ENCODE measurements at places on chromosomes 16 and 17.

DNA sequence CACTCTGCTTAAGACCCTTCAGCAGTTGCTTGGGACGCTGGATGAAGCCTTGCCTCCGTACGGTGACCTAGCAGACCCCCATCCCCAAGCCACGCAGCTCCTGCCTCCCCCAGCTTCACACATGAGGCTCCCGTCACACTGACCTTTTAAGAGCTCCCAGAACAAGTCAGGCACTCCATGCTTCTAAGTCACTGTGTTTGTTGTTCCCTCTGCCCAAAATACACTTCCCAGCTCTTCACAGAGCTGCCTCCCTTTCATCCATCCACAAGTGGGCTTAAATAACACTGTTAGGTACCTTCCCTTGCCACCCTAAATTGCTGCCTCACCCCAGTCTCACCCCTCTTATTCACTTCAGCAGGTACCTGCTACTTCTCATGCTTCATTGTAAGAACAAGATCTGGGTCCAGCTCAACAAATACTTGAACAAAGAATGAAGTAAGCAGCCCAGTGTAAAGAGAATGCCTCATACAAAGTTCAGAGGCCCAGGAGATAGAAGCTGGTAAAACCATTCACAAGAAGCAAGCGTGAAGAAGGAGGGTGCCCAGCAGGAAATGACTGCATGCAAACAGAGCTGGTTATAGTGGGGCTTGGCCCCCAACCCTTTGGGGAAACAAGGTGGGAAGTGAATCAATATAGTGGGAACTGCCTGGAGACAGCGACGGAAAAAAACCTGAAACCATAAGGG, 5.8 kb downstream of the ZC3H7A start:
- no peak for DNase-seq

DNA sequence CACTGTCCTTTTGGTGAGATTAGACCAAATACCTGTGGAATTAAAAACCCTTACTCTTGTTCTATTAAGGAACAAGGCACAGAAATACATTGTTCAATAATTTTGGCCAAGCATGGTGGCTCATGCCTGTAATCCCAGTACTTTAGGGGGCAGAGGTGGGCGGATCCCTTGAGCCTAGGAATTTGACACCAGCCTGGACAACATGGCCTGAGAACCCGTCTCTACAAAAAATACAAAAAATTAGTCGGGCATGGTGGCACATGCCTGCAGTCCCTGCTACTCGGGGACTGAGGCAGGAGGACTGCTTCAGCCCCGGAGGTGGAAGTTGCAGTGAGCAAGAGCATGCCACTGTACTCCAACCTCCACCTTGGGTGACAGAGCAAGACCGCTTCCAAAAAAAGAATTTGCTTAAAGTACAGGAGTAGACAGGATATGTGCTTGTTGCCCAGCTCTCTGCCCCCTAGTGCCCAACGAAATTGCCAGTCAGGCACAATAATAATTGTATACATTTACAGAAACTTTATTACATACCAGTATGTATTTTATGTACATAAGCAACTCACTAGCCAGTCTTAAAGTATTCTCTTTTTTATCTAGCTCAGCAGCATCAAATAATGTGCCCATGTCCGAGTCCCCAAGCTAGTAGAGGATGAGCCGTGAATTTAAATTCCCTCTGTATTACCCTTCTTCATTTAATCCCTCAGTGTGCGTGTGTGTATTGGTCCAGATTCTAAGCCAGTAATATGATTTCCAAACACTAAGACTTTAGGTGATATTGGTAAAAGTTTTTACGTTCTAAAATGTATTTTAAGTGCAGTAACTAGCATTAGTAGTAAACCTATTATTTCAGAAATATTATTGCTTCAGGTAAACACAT, 1.4 kb downstream of the THUMPD1 start:
- no peak for DNase-seq

GRCh38 chr17:75564195-75564594, 23.4 kb upstream of the MYO15B start:
- no peak for DNase-seq

- no peak for DNase-seq
Observed at GRCh38 chr17:65017207-65017774, 39.2 kb downstream of the GNA13 start.

DNA sequence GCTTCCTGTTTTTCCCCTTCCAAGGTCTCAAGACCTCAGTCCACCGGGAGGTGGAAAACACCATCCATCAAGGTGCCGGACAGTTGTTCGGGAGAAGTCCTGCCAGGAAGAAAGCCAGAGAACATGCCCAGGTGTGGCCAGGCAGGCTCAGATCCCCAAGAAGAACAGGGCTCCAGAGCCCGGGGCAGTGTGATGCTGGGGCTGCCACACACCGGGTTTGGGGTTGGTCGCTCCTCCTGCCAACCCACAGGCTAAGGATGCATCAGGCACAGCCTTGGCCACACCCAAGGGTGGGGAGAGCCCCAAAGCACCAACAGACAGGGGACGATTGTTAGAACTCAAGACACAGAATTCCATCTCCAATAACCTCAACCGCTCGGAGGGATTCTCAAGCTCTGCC, 19.7 kb downstream of the ZFHX3 start:
- no peak for DNase-seq

GRCh38 chr17:62919388-62919787, 46.6 kb upstream of the TANC2 start:
- DNase-seq = no peak

DNA sequence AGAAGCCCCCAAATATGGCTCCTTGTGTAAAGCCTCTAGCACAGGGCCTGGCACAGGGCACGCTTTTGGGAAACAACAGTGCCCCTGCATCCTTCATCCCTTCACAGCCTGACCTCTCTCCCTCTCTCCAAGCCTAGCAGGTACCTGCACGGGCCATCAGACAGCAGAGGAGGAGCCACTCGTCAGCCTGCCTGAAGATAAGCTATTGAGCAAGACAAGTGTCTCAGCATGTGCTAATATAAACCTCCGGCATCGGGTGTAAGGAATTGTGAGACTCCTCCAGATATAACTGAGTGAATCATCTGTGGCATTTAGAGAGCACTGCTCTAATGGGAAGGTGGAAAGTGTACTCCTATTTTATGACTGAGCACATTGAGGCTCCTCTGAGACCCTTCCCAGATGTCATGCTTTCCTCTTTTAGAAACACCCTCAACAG, 38.3 kb downstream of the TBX4 start:
- DNase-seq = no peak

- DNase-seq = no peak
Observed at GRCh38 chr17:56451629-56452028, 141.9 kb upstream of the NOG start.

- DNase-seq = no peak
Observed at GRCh38 chr17:58331815-58332777, 3.5 kb upstream of the TSPOAP1 start.

GRCh38 chr17:78131172-78132083, 857 bp downstream of the TMC8 start:
- no peak for DNase-seq

GRCh38 chr17:40347319-40348135, 17.0 kb downstream of the GJD3 start:
- DNase-seq = no peak

- DNase-seq = no peak
Observed at GRCh38 chr17:30720013-30720471, 104.5 kb downstream of the CRLF3 start.

GRCh38 chr16:29784157-29784556, 6.1 kb downstream of the ZG16 start:
- no peak for DNase-seq

GRCh38 chr16:89691986-89692569, 5.6 kb downstream of the CDK10 start:
- no peak for DNase-seq

- no peak for DNase-seq
Observed at GRCh38 chr17:67779098-67779672, 46.1 kb upstream of the BPTF start.

- DNase-seq = no peak
Observed at GRCh38 chr17:1201132-1201702, 21.4 kb upstream of the ABR start.

DNA sequence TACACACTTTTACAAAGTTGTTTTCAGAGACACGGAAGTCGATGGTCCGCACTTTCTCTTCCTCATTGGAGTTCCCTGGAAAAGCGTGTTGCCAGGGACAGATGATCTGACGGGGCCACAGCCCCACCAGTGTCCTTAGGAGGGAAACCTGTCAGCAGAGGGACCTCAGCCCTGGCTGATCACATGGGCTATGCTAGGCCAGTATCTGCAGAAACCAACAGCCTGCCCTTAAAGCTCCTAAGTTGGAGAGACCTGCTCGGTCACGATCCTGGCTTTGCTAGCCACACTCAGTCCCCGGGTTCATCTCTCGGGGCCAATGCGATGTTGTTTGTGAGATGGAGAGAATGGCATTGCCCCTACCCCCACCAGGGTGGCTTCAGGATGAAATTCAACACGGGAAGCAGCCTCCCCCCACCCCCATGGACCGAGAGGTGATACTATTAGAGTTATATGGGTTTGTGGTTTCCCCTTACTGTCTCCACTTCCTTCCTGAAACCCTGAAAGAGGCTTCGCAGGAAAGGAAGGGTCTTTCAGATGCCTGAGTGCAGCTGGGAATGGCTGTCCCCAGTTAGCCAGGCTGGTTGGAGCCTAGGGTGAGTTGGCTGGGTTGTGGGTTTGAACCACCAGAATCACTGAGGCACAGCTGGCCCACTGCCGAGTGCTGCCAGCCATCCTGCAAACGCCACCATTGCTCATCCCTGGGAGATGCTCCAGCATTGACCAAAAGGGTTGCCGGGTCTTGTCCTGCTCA, 16.6 kb downstream of the RMI2 start:
- no peak for DNase-seq

DNA sequence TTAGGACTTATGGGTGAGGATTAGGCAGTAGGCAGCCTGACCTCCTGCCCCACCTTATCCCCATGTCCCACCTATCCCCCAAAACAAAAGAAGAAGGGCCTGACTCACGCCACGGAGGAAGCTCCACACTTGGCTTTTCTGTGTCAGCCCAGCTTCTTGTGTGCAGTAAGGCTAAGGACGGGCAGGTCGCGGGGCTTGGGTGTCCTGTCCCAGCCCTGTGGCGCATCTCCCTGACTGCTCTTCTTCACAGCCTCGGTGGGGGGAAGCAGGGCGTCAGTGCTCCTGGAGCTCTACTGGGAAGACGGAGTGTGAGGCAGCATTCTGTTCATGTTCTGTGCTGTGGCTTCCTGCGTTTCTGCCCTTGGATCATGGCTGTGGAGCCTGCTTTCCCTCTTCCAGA, 34.6 kb upstream of the ALDH3A2 start:
- DNase-seq = no peak

DNA sequence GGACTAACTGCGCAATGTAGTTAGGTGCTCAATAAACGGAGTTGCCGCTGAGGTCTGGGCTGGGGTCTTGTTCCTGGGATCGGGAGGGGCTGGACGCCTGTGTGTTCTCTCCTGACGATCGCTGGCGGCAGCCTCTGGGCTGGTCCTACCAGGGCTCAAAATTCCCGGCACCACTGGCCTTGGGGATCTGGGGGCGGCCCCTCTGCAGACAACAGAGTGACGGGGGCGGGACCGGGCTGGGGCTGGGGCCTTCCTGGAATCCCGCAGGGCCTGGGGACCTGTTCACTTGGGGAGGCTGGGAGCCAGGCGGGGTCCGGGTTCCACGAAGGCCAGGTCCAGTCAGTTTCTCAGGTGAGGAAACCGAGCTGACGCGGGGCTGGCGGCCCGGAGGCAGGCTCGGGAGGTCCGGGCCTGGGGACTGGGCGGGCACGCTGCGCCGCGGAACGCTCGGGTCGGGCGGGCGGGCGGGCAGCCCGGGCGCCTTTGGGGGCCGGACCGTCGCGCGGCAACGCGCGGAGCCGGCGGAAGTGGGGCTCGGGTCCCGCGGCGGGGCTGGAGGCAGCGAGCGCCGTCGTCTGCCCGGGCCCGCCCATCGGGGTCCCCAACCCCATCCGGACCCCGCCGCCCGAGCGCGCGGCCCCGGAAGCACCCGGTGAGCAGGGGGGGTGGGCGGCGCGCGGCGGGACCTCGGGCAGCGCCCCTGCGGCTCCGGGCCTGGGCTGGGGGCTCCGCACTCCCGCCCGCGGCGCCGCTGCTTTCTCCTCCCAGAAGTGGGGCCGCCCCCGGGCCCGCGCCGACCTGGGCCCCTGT, at the start of gene PIGQ:
Gene PIGQ (plus strand): TSS at position 524 of the 810 bp plus-strand sequence. CDS start 4,107 bp downstream, outside the sequence.
- DNase-seq = no peak

DNA sequence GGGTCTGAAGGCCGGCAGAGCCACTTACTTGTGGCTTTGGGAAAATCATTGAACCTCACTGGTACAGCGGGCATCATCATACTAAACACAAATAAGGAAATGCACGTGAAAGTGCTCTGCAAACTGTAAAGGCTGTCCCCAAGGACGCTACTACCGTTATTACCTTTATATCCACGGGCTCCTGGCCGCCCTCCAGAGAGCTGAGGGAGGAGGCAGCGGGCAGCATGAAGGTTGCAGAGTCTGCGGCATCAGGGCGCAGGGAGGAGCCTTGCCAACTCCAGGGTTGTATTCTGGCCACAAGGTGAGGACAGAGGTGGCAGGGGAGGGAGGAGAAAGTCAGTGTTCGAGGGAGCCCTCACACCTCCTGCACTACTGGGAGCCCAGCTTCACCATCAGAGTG, 68.3 kb upstream of the GCSH start:
- no peak for DNase-seq

GRCh38 chr16:70714581-70715054, 28.8 kb upstream of the MTSS2 start:
- DNase-seq = no peak

GRCh38 chr17:29121442-29121841, 58.8 kb downstream of the MYO18A start:
- DNase-seq = no peak

DNA sequence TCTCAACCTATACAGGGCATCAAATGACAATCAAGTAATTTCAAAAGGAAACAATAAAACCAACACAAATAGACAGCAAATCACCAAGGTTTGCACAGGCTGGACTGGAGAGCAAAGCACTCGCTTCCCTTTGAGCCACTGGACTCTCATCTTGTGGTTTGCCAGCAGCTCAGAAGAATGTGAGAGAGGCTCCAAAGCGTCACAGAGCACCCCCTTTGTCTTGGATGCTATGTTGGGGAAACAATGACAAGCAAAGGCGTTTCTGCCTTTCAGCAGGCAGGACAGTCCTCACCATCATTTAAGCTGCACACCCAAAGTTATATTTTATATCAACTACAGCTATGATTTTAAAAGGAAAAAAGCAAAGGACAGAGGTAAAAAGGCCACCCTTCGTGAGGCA, 13.2 kb downstream of the SLC6A4 start:
- DNase-seq = no peak

GRCh38 chr17:66522591-66523272, 220.3 kb downstream of the PRKCA start:
- DNase-seq = no peak

All from epithelial cell of proximal tubule (primary cell).